Stimulated activated CD8-positive, alpha-beta memory T cell treated with anti-CD3 and anti-CD28 coated beads, Interleukin-4, amount 100 ng/mL, for 4 hours (primary cell): ENCODE measurements at places on chromosomes 5 and 9.

- DNase-seq = no peak
Measured at GRCh38 chr5:179558932-179559283, 8.6 kb downstream of the RUFY1 start.

GRCh38 chr5:142874540-142874939 is 104.4 kb downstream of the ARHGAP26 start:
- DNase-seq = no peak

DNA sequence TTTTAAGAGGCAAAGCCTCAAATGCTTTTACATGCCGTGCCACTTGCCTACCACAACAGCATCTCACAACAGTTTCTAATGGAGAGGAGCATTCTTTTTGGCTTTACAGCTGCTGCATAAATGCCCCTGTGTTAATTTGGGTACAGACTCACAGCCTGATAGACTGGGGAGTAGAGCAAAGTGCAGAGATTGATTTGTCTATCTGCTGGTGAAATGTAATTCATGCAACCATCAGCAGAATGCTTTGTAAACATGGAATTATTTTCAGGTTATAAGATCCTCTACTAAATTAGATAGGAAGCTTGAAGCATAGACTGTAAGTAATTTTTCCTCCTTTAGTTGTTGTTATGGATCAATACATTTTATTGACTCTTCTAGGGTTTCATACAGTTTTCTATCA is 170.3 kb downstream of the CD180 start:
- no peak for DNase-seq

- no peak for DNase-seq
Measured at GRCh38 chr9:78775696-78776295, 478.9 kb downstream of the PSAT1 start.

GRCh38 chr9:18910916-18911315 is 122.1 kb downstream of the SAXO1 start:
- no peak for DNase-seq

DNA sequence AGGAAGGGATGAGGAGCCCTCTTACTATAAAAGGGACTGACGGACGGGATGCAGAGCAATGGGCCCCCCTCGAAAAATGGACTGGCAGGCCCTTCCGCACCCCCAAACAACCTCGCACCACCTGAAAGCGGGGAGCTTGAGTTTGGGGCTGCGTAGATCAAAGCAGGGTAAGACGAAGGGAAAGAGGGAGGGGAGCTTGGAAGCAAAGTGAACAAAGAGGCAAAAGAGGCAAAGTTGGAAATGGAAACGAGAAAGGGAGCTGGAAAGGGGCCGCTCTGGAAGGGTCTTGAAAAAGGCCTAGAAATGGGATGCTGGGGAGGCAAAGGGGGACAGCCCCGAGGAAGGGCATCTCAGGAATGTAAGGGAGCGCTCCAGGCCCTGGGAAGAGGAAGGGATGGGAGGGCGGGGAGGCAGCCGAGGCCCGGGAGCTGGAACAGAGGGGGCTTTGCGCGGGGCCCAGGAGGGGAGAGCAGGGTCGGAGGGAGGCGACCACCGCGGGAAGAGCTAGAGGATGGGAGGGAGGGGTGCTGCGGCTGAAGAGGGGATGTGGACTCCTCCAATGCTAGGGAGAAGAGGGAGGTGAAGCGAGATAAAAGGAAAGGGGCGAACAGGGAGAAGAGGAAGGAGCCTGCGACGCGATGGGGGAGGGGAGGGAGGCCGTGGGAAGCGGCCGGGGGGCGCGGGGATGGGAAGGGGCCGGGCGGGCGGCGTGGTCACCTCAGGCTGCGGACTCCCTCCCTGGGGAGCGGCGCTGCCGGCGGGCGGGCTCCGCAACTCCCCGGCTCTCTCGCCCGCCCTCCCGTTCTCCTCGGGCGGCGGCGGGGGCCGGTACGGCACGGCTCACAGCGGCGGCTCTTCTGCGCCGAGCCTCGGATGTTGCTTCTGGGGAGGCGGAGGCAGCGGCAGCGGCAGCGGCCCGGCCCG is 577 bp downstream of the RNF145 start:
- no peak for DNase-seq

DNA sequence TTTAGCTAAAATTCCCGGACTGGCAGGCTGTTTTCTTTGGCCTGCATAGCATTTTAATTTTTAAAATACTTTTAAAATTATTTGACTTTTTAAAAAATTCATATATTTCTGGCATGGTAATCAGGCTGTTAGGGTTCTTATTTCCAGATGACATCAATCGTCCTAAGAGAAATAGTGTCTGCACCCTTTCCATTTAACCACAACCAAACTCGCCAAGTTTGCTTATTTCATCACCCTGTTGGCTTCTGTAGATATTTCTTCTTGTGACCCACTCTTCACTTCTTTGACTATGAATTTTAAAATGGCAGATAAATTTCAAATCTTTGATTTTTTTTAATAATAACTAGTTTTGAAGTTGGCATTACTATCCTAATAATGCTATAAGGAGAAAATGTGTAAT is 675.7 kb upstream of the FTMT start:
- DNase-seq = no peak

DNA sequence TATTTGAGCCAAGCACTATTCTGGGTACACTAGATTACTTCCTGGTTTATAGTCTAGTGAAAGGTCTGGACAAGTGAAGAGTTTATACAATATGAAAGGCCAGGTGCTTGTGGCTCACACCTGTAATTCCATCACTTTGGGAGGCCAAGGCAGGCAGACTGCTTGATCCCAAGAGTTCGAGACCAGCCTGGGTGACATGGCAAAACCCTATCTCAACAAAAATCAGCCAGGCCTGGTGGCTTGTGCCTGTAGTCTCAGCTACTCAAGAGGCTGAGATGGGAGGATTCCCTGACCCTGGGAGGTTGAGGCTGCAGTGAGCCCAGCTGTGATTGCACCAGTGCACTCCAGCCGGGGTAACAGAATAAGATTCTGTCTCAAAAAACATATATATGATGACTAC is 9.5 kb upstream of the TXNDC15 start:
- DNase-seq = no peak

- no peak for DNase-seq
Measured at GRCh38 chr5:67221487-67222242, 25.1 kb upstream of the CD180 start.

- no peak for DNase-seq
Measured at GRCh38 chr5:154778534-154778933, 23.4 kb downstream of the LARP1 start.

GRCh38 chr9:129836311-129837007 is 1.2 kb downstream of the USP20 start:
- DNase-seq = no peak

- no peak for DNase-seq
Measured at GRCh38 chr9:89881431-89881830, 276.6 kb downstream of the GADD45G start.

DNA sequence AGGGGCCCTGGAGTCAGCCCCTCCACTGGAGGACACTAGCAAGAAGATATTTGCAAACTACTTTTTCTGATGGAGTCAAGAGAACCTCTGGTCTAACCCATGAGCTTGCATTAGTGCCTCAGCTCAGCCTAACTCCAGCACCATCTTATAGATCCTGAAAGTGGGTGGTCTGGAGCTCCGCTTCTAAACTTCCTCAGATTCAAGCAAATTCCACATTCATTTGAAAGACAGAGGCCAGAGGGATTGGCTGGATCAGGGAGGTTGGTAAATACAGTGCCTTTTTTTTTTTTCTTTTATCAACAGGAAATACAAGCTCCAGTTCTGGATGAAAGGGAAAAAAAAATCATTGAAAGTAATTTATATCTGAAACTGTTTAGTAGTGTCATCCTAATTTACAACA is 99.9 kb downstream of the ENC1 start:
- DNase-seq = no peak

DNA sequence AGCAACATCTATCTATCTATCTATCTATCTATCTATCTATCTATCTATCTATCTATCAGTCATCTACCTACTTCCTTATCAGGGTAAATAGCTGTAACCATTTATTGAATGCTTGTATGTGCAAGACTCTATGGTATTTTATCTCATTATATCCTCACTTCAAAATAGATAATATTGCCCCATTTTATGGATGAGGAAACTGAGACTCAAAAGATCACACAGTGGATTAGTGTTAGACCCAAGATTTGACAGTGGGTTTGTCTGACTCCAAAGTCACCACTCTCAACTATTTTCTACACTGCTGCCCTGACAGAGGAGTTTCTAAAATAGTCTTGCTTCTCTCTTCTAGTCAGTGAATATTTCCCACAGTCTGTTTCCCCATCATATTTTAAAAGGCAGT is 94.3 kb upstream of the NR3C1 start:
- DNase-seq = no peak

GRCh38 chr5:107516452-107517184 is 154.1 kb downstream of the EFNA5 start:
- no peak for DNase-seq

DNA sequence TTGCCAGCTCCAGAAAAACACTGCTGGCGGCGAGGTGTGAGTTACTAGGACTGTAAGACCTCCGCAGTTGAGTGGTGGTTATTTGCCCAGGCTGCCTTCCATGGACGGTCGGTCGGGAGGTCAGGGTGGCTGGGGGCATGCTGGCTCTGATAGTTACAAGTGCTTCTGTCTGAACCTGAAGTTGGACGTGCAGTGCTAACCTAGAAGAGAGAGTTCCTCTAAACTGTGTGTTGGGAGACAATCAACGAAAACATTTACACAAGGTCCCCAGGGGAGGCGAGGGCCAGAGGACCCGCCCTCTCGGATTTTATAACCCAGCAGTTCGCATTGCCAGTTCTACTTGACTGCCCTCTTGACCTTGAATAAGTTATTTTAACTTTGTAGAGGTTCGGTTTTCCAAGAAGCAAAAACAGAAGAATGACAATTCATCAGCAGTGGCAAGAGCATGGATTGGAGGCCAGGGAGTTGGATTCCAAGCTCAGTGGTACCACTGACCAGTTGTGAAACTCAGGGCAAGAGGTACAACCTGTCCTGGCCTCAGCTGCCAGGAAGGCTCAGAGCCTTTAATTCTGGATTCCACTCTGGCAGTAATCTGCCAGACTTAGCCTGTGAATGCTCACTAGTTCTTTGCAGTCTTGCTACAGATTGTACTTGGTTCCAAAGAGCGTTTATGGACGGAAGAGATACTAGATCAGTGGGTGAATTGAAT is 28.7 kb upstream of the PDE8B start:
- no peak for DNase-seq

- no peak for DNase-seq
Measured at GRCh38 chr5:3933966-3934365, 338.3 kb downstream of the IRX1 start.

DNA sequence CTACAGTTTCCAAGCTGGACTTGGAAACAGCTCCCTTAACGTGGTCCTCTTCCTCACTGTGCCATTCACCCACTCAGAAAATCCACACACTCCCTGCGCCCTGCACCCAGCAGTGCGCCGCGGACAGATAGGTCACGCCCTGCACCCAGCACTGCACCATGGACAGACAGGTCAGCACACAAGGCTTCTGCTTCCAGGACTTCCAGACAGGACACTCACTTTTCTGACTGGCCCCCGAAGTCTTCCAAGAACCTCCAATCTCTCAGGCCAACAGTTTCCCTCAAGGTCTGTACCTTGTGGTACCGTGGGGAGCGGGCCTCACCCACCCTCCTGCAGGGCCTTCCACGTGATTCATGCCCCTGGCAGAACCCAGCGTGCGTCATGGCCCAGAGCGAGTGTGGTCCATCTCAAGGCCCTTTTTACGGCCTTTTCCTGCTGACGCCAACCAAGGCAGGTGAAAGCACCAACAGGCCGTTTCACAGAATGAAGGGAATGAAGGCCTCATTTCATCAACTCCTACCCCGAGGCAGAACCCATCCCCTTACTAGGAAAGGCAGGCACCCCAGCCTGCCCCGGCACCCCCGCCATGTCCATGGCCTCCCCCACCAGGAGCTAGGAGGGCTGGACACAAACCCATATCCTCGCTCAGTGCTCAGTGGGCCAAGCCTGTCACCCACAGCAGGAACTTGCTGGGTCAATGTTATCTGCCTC is 17.3 kb downstream of the VAV2 start:
- no peak for DNase-seq

DNA sequence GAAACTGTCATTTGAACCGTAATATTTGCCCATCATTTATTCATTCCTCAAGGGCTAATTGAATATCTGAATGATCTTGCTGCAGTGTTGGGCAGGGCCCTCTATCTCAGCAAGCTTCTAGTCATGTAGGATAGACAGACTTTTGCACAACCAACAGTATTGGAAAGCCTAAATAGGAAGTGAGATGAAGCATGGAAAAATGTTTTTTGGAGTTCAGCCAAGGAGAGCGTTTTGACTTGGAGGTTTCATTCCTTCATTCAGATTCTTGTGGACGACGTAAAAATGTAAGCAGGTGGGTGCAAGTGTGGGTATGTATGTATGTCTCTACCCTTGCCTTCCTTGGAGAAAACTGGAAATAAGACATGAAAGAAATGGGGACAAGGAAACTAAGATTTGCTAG is 15.5 kb downstream of the DAPK1 start:
- DNase-seq = no peak

GRCh38 chr9:108586471-108587139 is 269.2 kb downstream of the ACTL7B start:
- DNase-seq = no peak

DNA sequence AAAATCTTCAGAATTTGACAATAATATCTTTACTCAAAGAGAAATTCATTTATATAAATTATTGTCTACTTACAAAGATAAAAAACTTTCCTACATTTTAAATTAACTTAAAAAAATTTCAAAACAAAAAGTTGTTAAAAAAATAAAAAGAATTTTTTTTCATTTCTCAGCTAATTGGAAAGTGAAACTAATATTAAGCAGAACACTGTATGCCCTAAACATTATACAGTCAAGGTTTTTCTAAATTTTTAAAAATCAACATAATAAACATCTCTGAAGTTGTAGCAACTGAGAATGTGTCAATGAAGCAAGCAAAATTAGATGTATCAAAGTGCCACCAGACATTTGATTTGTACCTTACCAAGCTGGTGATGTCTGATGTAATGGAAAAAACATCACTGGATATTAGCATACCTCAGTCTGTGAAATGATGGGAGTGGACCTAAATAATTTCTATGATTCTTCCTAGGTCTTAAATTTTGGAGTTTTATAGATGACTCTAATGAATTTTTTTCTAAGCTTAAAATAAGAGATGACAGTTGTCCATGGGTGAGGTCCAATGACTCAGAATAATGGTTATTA is 290.1 kb downstream of the ADAMTS6 start:
- no peak for DNase-seq

GRCh38 chr5:59198365-59198764 is 615.5 kb downstream of the RAB3C start:
- no peak for DNase-seq

DNA sequence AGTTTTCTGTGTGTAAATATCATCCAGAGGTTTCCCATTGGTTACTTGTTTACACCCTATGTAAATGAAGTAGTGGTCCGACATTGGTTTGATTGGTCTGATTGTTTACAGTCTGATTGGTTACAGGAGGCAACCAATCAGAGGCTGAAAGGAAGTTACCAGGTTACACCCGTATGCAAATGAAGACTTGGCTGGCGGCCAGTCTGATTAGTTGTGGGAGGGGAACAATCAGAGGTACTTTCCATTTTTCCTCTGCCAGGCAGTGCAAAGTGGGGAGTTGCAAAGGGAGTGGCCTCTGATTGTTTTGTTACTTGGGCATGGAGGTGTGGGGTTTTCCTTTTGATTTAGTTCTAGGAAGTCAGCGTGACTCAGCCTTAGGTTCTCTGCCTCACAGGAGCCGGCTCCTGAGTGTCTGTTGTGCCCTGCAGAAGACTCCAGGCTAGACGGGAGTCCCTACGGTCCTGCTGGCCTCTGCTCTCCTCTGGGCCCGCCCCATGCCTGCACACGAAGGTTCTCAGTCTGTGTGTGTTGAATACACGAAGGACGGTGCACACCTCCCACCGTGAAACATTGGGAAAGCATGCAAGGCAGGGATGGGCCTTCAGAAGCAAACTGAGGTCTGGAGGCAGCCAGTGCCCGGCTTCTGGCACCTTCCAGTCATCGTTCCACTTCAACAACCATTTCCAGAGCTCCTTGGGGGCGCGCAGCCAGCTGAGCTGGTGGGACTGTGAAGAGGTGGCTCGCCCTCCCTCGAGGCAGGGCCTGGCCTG is 42.9 kb downstream of the OLFM1 start:
- no peak for DNase-seq
